ENCODE measurements at places on chromosomes 12 and 14. TPM values are rescaled to one million over a fixed set of nuclear protein-coding genes. Genes with fewer than 3 reads are reported as not detected.

GRCh38 chr12:98845957-98846356, 200.9 kb downstream of the APAF1 start:
- DNase-seq, result no peak

DNA sequence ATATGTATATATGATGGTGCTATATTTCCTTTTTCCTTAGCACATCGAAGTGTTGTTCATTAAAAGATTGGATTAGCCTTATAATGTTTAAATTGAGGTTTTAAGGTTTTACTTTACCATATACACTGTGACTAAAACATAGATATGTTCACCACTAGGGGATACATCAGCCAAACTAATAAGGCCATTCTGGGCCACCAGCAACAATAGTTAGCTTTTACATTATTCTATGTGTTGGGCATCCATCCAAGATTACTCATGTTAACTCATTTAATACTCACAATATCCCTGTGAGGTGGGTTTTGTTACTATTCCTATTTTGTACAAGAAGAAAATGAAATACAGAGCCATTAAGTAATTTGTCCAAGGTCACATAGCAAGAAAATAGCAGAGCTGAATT, 202.6 kb upstream of the AVPR1A start:
- DNase-seq, result no peak

GRCh38 chr14:74519316-74520074, 25.9 kb downstream of the ISCA2 start:
- DNase-seq, result no peak

DNA sequence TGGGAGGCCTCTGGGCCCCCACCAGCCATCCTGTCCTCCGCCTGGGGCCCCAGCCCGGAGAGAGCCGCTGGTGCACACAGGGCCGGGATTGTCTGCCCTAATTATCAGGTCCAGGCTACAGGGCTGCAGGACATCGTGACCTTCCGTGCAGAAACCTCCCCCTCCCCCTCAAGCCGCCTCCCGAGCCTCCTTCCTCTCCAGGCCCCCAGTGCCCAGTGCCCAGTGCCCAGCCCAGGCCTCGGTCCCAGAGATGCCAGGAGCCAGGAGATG, 729 bp upstream of the GAPDH start:
- no peak for DNase-seq

Gene SYNJ2BP
- 44.2 TPM for polyA plus RNA-seq

Measured in left renal pelvis (tissue), 4 donors.